Activated CD4-positive, alpha-beta T cell treated with anti-CD3 and anti-CD28 coated beads, Interleukin-2, amount 50 U/mL, for 24 hours (primary cell): ENCODE measurements at places on chromosomes 3 and 15.

GRCh38 chr3:188944108-188944507 lies 227.7 kb upstream of the TPRG1 start:
- no peak for DNase-seq

- peak; percentile 25 for DNase-seq
Measured at GRCh38 chr15:41585127-41586047, 26.4 kb downstream of the TYRO3 start.

DNA sequence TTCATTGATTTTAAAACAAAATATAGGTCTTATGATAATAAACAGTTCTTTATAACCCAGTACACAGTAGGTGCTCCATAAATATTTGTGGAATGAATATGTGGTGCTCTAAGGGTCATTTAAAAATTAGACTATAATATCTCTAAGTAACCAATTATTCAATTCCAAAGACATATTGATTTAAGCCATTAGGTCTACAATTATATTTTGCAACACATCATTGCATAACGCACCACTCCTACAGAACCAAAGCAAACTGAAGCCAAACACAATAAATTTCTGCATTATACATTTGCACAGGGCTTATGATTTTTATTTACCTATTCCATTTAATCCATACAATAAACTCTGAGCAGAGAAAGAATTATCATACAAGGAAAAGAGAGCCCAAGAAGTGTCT lies 104.3 kb downstream of the ABI3BP start:
- DNase-seq, result no peak

DNA sequence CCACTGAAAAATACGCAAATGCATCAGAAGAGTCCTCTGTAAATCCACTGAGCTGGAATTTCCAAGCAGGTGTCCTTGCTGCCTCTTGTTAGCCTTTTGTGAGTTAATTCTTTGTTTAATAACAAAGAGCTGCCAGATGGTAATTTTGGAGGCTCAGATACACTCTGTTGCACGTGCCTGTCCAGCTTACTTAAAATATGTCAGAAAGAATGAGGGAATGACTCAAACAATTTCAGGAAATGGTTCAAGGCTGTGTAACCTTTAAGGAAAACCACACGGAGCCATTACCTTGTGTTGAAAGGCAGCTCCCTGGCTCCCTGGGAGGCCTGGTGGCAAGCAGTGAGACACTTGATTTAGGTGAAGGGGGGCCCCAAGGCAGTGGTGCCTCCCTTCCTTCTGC lies 302.2 kb upstream of the CTDSPL start:
- no peak for DNase-seq

DNA sequence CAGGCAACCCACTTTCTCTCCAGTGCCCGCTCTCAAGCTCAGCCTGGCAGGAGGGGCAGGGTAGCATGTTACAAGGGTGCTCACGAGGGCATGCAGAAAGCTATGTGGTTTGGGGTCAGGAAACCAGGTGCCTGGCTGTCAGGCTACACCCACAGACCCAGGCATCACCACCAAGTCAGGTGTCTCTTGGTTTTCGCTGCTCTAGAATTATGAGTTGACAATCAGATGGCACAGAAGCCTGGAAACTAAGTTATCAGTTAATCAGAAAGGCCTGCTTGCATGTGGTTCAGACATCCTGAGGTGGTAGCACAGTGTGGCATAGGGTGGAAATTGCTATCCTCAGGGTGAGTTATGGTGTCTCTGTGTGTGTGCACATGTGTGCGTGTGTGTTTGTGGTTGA lies 16.2 kb upstream of the CCR9 start:
- peak; percentile 26 for DNase-seq

GRCh38 chr3:116166121-116166520 lies 279.2 kb downstream of the LSAMP start:
- no peak for DNase-seq

GRCh38 chr15:55007561-55007960 lies 189.2 kb downstream of the RSL24D1 start:
- no peak for DNase-seq

- no peak for DNase-seq
Measured at GRCh38 chr3:42713747-42714146, 11.1 kb upstream of the HHATL start.

DNA sequence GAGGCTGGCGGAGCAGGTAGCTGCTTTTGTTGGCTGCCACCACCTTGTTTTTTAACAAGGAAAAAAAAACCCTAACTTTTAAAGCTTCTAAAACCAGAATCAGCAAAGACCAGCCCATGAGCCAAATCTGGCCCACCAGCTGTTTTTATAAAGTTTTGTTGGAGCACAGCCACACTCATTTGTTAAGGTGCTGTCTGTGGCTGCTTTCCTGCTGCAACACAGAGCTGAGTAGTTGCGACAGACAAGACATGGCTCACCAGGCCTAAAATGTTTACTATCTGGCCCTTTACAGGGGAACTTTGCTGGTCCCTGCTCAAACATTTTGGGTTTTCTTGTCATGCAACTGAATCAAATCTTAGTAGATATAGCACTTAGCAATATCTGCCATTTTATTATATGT lies 18.9 kb downstream of the EFCAB12 start:
- DNase-seq, result no peak

GRCh38 chr3:17607905-17608304 lies 134.5 kb downstream of the TBC1D5 start:
- no peak for DNase-seq
